ENCODE measurements at places on chromosomes 13 and 19.

DNA sequence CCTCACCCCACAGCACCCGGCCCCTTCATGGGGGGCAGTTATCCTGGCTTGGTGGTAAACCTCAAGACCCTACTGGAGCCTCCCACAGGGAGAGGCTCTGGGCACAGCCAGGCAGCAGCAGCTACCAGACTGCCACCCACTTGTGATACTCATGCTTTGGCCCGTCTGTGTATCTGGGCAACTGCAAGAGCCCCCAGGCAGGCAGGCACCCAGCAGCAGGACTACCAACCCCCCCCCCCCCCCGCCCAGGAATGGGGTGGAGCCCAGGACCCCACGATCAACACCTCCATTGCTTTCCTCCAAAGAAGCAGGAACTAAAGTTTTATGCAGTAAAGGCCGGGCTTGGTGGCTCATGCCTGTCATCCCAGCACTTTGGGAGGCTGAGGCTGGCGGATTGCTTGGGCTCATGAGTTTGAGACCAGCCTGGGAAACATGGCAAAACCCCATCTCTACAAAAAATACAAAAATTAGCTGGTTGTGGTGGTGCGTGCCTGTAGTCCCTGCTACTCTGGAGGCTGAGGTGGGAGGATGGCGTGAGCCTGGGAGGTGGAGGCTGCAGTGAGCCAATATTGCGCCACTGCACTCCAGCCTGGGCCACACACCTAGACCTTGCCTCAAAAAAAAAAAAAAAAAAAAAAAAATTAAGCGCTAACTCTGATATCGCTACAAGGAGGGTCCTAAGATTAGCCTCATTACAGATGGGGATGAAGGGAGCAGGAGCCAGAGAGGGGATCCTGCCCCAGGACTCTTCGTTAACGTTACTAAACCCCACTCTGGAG is 1.1 kb upstream of the LYL1 start:
- no peak for DNase-seq

DNA sequence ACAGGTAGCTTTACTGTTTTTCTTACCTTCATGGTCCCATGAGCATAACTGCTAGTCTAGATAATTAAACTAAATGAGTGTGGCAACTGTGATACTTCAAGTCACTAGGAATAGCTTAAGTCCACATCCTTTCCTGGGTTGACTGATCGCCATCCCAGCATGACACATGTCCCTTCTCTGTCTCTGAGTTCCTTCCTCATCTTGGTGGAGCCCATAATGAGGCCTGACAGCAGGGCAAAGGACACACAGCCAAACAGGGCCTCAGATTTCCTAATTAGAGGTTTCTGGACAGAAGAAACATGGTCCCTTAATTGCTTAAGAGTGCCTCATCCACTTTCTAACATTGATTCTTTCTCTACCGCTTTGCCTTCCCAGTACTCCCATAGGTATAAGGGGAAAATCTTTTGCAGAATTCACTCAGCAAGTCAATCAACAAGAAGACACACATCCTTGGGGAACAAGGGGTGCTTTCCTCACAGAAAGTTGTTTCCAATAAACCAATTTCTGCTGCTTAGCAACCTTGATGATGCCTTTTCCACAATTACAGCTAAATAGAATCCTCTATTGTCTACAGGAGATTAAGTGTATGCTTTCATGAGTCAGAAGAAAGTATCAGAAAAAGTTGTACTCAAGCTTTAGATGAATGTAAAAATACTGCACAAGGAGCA is 208.3 kb upstream of the SERP2 start:
- no peak for DNase-seq

DNA sequence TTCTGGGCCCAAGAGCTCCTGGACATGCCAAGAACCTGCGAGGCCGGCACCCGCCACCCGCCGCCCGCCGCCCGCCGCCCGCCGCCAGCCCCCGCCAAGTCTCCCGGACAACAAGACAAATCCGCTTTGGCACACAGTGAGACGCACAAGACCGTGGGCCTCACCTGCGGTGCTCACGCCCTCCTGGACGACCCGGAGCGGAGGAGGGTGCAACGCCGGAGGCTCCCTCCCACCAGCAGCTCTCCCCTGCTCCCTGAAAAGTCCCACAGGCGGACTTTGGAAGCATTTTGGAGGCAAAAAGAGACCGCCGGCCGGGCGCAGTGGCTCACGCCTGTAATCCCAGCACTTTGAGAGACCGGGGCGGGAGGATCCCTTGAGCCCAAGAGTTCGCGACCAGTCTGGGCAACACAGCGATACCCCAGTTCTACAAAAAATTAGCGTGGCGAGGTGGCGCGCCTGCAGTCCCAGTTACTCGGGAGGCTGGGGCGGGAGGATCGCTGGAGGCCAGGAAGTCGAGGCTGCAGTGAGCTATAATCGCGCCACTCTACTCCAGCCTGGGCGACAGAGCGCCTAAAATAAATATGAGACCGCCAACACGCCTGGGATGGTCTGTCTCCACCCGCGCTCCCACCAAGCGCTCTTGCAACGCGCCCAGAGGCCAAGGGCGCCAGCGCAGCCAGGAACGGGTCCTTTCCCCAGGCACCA is 783 bp downstream of the RHPN2 start:
- DNase-seq: no peak

GRCh38 chr19:29810504-29810871 is 1.3 kb upstream of the CCNE1 start:
- peak; percentile 81 for DNase-seq
